ENCODE measurements at places on chromosomes 4 and X.
A peak's percentile ranks its signal among the peaks of the same experiment; 100 is the strongest.

- DNase-seq = no peak
Measured at GRCh38 chrX:40996886-40997530, 88.2 kb upstream of the USP9X start.

DNA sequence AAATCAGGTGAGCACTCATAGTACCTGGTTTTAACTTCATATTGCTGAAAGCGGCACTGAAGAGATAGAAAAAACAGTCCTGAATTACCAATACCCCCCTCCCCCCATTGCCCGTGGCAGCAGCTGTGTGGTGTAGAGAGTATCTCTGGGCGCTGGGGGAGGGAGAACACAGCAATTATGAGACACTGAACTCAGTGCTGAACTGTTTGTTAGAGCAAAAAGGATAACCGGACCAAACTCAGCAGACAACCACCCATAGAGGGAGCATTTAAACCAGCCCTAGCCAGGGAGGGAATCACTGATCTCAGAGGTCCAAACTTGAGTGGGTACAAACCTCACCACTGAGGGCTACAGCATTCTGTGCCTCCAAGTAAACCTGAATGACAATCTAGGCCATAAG, 457.4 kb upstream of the TEX13C start:
- DNase-seq = no peak

- DNase-seq = no peak
Measured at GRCh38 chr4:173517781-173518424, 12.1 kb downstream of the HAND2 start.

- DNase-seq = peak; percentile 45
Measured at GRCh38 chr4:105474099-105474518, 247 bp upstream of the PPA2 start.

- DNase-seq = no peak
Measured at GRCh38 chr4:4396628-4397440, 9.9 kb downstream of the NSG1 start.

DNA sequence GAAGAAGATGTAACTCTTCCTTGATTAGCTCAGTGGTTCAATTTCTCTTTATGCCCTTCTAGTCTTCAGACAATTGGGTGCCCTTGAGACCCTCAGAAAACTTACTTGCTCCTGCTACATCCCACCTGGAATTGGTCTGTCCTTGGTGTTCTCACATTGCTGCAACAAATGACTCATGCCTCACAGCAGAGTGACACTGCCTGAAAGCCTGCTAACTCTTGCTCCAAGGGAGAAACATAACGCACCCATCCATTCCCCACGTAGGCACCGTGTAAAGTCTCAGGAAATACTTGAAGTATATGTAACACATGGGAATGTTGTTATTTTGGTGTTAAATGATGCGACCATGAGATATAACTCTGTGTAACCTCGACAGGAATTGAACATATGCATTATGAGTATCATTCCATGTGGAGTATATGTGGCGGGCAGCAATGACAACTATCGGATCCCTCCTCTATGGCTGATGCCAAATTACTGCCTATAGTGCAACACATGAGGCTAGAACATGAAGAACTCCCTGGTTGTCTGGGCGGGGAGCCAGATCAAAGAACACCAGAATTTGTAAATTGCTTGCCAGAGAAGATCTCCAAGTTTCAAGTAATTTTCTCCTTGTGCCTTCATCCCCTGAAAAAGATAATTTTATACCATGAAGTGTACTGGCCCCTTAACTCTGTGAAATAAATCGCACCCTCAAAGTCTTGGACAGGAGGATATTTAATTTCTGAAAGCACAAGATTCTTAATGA, 231.3 kb upstream of the STK26 start:
- DNase-seq = no peak

- no peak for DNase-seq
Measured at GRCh38 chr4:7444731-7445130, 10.0 kb upstream of the PSAPL1 start.

DNA sequence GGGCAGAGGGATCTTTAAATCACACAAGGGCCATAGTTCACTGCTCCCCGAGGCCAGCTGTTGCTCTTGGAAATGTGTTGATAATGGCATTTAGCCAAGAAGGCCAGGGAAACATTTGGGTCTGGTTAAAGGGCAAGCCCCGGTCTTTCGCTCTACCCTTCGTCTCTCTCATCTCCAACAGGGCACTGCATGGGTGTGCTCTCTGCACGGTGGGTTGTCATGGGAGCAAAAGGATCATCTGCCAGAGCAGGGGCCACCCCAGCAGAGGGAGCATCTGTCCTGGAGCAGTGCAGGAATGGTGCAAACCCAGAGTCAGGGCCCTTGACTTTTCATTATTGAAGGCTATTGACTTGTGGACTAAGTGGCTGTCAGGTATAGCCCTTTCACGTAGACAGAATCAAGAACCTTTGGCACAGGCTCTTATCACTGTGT, 22.7 kb upstream of the PGRMC2 start:
- no peak for DNase-seq

- DNase-seq = no peak
Measured at GRCh38 chr4:11281720-11282119, 147.0 kb downstream of the HS3ST1 start.

- no peak for DNase-seq
Measured at GRCh38 chrX:12894074-12895030, 12.1 kb upstream of the TLR8 start.

GRCh38 chrX:105120463-105120862, 100.0 kb downstream of the TEX13A start:
- no peak for DNase-seq

DNA sequence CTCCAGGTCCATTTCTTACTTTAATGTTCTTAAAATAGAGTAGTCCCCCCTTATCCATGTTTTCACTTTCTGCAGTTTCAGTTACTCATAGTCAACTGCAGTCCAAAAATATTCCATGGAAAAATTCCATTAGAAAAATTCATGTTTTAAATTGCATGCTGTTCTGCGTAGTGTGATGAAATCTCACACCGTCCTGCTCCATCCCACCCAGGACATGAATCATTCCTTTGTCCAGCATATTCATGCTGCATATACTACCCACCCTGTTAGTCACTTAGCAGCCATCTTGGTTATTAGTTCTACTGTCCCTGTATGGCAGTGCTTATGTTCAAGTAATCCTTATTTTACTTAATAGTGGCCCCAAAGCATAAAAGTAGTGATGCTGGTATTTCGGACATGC, 5.4 kb upstream of the PDLIM5 start:
- DNase-seq = no peak

DNA sequence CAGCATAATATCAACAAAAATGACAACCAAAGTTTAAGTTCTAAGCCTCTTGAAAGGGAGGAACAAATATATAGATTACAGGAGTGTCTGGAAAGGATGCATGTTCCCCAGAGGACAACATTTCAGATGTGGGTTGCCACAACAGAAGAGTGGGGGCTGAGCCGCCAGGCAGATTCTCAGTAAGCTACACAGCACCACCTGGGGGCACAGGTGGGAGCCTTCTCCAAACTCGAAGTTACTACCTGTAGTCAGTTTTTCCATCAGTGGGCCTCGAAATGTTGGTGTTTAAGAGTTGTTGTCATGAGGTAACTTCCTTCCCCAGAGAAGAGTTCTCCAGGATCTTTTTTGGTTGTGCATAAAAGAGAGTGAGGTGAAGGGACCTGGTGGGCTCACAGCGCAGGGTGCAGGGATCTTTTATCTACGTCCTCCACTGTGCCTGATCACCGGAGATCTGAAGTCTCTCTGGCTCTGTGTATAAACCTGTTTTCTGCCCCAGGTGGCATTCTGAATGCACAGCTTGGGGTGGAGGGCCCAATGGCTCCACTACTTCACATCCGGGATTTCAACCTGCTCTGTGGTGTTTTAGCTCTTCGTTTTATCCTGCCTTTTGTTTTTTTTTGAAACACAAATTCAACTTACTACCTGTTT, 58.4 kb upstream of the STS start:
- DNase-seq = no peak

DNA sequence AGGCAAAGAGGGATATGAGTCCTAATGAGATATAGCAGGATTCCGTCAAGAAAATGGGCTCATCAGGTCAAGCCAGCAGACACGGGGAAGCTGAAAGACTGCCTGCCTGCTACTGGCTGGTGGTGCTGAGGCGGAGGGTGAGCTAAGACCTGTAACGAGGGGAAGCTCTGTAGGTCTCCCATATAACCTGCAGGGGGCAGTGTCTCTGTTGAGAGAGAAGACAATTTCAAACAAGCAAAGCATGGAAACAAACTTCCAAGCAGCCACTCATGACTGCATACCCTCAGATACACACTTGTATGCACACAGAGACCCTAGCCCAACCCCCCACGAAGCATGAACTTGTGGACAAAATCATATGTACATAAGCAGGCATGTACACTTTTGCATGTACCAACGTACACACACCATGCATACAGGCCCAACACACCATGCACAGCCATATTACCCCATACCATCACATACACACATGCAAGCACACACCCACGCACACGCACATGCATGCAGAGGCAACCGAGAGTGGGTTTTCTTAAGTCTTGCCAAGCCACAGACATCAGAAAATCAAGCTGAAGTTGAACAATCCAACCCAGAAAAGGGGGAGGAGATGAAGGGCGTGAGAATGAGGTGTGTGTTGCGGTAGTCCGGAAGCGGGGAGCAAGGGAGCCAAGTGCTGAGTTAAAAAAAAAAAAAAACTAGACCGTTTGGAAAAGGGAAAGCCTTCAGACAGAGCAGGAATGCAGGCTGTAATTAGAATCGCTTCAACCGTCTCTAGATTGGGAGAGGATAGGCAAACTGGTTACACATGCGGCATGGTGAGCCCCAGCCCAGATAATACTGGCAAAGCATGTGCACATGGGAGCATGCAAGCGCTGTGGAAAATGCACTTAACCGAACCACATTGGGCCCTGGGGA, 71.0 kb downstream of the PJA1 start:
- no peak for DNase-seq

- no peak for DNase-seq
Measured at GRCh38 chrX:103663981-103664762, 22.3 kb downstream of the MORF4L2 start.

GRCh38 chrX:142663330-142664095, 362.2 kb upstream of the SPANXN4 start:
- DNase-seq = no peak

DNA sequence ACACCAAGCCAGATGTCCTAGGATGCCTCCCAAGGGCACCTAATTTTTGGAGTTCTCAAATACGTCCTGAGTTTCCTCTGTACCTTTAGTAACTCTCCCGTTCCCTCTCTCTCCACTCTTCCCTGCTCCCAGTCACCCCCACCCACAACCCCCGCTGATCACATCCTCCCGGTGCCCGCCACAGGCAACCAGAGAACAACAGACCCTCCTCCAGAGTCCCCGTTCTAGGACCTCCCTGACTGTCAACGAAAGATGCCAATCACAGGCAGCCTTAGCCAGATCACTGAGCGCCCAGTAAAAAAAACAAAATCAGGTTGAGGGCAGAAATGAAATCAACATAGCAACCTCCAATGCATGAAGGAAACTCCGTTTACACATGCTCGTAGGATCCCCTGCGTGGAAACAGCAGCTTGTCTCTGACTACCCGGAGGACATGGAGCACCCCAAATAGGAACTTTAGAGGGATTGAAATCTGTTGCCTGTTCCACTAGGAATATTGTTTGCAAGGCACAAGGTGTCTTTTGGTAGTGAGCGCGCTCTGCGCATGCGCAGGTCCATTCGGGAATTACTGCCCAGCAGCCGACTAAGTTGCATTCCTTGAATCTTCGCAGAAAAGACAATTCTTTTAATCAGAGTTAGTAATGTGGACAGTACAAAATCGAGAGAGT, at the start of gene GABRB1:
GABRB1 (plus strand) TSS at position 557 of the 668 bp plus-strand sequence.
- no peak for DNase-seq

GRCh38 chr4:117447925-117448324, 362.5 kb upstream of the TRAM1L1 start:
- no peak for DNase-seq

DNA sequence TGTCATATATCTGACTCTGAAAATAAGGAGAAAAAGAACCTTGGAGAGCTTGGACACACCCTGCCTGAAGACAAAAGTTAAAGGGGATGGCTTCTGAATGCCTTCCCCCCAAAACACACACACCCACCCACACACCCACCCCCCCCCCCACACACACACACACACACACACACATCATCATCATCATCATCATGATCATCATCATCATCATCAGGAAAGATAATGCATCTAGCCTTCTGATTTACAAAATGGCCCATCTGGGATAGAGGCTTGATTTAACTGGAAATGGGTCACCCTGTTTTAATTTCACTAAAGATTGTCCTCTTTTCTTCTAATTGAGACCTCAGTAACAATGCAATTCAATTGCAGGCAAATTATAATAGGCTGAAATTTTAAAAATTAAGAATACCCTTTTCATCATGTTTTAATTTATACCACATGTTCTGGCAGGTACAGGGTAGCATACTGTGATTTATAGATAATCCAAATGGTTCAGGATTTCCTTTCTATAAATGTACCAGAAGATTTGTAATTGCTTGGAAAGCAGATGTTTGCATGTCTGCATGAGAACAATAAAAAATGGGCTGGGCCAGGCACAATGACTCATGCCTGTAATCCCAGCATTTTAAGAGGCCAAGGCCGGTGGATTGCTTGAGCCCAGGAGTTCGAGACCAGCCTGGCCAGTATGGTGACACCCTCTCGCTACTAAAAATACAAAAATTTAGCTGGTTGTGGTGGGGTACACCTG, 56.5 kb downstream of the TRIM2 start:
- no peak for DNase-seq

DNA sequence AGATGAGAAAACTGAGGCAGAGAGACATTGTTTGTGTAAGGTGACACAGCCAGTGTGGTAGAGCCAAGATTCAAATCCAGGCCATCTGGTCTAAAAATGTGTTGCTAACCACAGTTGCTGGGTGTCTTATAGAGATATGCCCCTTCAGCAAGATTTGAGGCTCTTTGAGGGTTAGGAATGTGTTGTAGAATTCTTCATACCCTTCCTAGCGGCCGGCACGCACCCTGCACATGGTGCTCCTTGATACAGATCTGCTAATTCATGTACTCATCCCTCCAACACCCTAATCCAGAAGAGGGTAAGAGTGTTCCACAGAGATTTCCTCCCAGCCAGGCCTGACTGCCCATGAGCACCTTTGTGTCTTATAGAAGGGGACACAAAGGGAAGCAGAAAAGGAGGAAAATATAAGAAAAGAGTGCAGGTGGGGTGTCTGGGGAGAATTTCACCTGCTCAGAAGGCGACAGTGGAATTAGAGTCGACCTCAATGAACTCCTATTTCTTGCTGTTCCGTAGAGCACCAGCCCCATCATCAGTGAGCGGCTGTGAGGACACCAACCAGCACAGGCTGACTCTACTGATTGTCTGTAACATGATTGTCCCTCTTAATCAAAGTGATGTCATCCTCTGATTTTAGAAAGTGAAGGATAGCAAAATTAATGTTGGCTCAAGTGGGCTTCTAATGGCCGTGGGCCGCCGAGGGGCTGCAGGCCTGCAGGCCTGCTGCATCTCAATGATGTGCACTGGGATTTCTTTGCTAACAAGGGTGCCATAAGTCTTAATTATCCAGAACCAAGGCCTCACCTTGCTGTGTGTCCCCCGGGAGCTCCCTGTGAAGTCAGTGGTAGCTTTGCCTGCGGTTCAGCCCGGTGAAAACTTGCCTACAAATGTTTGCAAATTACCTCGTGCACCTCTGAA, 24.2 kb upstream of the SMIM20 start:
- no peak for DNase-seq

DNA sequence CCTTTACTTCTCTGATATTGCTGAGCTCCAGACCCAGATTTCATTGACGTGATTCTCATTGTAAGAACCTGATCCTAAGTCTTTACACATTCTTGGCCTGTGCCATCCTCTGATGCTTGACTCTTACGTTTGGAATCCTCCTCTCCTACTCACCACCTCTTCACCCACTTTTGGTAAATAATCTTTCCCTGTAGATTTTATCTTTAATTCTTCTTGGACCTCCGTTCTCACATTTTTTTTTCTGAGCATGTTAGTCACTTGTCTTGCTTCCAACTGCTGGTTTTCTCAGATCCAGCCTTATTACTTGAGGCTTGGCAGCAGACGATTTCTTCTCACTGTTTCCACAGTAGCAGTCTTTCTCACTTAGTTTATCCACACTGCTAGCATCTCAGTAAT, 12.4 kb upstream of the SH3RF1 start:
- no peak for DNase-seq
